ENCODE measurements at places on chromosomes 11 and 22. TPM values are rescaled to one million over a fixed set of nuclear protein-coding genes. Genes with fewer than 3 reads are reported as not detected.

The SCN4B gene
- 0.56 TPM for total RNA-seq

The SPON1 gene
- 0.65 TPM for total RNA-seq

The OR51E2 gene
- total RNA-seq: not detected

The MN1 gene
- 4.0 TPM for total RNA-seq

The BDNF gene
- 15.6 TPM for total RNA-seq

The POU2AF2 gene
- total RNA-seq: not detected

The NXPE4 gene
- not detected for total RNA-seq

The TMEM191B gene
- 2.2 TPM for total RNA-seq

The MS4A2 gene
- not detected for total RNA-seq

The SIPA1 gene
- total RNA-seq: 39.4 TPM

The TMEM45B gene
- not detected for total RNA-seq

Measured in epithelial cell of alveolus of lung (primary cell).